ENCODE measurements at places on chromosomes 16 and 17. TPM values are rescaled to one million over a fixed set of nuclear protein-coding genes. Genes with fewer than 3 reads are reported as not detected.
A peak's percentile ranks its signal among the peaks of the same experiment; 100 is the strongest.

DNA sequence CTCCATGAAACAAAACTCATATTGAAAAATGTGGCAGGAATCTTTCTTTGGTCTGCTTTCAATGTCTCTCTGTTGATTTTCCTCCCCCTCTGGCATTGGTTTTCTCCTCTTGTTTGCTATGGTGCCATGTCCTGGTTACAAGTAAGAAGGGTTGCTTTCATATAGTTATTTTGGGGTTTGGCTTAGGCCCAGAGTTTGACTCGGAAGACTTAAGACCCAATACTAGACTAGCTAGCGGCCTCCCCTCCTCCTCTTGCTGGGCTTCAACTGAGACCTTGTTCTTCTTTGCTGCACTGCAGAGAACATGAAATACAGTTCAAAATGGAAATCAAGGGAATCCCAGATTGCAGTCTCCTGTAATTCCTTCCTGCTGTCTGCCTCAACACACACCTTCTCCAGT lies 30.0 kb upstream of the CLEC18A start:
- DNase-seq = no peak

GRCh38 chr16:66207139-66207882 lies 159.2 kb upstream of the CDH5 start:
- no peak for DNase-seq

DNA sequence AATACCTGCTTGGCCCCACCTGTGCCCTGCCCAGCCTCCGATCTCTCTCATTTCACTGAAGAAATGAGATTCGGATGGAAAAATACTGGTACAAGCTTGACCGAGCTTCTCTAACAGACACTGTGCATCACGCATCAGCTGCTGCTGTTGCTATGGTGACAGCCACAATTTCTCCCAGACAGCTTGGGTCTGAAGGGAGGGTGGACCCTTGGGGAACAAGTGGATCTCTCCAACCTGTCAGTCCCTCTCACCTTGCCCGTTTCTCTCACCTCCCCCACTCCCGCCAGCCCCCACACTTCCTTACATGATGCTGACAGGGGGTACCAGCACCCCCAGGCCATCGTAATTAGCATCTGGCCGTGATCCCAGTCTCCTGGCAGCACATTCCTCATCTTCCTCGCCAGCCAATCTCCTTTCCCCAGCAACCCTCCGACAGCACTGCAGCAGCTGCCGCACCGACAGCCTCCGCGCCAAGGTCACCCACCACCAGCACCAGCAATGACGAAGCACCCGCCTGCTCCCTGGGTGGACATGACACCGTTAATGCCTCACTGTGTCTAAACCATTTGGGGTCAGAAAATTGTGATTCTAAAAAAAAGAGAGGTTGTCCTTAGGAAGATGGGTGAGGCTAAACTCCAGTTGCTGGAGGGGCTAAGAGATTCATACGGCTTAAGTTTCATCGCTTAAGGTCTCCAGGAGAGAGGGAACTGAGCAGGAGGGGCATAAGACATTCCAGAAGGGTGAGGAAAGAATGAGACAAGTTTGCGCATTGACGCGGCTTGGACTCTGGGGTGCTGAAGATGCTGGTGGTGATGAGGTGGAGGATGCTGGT lies 58.6 kb upstream of the TNRC6A start:
- no peak for DNase-seq

DNA sequence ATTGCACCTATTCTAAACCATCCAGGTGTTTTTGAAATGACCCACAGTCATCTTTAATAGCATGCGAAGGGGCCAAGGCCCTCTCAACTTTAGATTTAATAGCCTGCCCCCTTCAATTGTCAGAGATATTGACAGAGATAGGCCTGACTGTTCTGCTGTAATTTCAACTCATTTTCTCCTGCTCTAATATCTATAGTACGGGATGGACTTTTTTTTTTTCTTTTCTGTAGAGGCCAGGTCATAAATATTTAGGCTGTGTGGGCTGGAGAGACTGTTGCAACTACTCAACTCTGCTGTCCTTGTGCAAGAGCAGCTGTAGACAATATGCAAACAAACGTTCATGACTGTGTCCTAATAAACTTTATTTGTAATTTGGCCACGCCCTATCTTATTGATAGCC lies 24.7 kb upstream of the KRT20 start:
- peak; percentile 63 for DNase-seq

DNA sequence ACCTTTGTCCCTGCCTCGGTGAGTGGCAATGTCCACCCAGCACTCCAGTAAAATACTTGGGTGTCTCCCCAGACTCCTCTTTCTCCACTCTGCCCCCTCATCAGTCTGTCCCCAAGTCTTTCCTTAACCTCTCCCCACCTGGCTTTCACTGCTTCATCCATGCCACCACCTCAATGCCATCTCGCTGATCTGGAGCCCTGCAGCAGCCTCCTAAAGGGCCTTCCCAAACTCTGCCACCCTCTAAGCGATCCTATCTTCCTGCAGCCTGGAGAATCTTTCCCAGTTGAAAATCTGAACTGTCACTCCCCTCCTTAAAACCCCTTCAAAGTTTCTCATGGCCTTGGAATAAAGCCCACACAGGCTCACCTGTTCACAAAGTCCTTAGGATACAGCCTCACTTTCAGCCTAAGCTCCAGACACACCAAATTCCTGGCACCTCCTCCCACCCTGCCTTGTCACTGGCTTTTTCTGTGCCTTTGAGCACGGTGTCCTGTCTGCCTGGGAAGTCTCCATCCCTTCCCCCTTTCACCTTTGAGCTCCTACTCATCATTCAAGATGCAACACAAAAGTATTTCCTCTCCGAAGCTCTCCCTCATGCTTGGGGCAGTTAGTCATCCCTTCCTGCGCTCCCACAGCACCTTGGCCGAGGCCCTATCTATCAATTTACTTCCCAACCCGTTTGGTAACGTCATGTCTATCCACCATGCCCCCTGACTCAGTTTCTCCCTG lies 2.8 kb downstream of the WNK4 start:
- DNase-seq = no peak

- DNase-seq = no peak
Measured at GRCh38 chr16:71672803-71673581, 47.0 kb downstream of the MARVELD3 start.

- no peak for DNase-seq
Measured at GRCh38 chr16:73505577-73505976, 457.6 kb upstream of the ZFHX3 start.

ANKFN1 gene
- total RNA-seq = not detected

KIF18B gene
- total RNA-seq = 14.5 TPM

CCDC144A gene
- total RNA-seq = not detected

DNA sequence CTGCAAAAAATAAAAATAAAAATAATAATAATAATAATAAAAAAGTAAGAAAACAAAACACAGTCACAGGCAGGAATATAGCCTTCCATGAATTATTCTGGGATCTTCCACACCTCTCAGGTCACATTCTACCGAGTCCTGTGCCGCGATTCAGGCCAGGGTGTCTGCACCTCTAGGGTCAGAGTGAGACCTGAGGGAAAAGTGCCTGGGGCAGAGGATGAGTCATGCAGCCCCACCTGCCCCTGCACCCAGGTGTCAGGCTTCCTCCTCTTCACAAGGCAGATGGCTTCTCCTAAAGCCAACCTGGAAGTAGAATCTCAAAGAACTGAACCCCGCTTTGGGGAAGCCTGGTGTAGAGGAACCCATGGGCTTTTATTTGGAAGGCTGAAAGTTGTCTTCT lies 283.7 kb downstream of the CPPED1 start:
- no peak for DNase-seq

GRCh38 chr16:87538594-87538993 lies 45.8 kb upstream of the ZCCHC14 start:
- no peak for DNase-seq

SLC2A4 gene
- total RNA-seq = 5.8 TPM

KRTAP9-4 gene
- not detected for total RNA-seq

DNA sequence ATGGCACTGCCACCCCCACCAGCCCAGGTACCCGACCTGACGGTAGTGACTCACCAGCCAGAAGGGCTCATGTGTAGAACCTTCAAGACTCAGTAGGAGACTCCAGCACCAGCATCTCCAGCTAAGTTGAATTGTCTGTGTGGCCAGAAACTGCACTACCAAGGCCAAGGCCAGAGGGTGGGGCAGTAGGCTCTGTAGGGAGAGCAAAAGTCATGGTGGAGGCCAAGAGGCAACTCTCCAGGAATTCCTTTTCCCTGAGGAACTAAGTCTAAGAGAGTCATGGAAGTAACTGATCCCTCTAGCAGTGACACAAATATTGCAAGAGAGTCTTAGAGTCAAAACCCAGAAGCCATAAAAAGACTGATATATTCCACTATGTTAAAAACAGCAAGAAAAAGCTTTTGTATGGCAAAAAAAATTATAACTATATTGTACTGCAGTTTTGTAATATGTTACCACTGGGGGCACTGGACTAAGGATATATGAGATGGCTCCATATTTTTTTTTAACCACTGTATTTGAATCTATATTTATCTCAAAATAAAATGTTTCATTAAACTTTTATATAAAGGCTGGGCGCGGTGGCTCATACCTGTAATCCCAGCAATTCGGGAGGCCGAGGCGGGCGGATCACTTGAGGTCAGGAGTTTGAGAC lies 30.2 kb upstream of the GUCY2D start:
- DNase-seq = no peak

GRB7 gene
- 41.7 TPM for total RNA-seq

SSTR5 gene
- 0.14 TPM for total RNA-seq

- no peak for DNase-seq
Measured at GRCh38 chr17:34114174-34114573, 140.9 kb upstream of the CCL2 start.

DNA sequence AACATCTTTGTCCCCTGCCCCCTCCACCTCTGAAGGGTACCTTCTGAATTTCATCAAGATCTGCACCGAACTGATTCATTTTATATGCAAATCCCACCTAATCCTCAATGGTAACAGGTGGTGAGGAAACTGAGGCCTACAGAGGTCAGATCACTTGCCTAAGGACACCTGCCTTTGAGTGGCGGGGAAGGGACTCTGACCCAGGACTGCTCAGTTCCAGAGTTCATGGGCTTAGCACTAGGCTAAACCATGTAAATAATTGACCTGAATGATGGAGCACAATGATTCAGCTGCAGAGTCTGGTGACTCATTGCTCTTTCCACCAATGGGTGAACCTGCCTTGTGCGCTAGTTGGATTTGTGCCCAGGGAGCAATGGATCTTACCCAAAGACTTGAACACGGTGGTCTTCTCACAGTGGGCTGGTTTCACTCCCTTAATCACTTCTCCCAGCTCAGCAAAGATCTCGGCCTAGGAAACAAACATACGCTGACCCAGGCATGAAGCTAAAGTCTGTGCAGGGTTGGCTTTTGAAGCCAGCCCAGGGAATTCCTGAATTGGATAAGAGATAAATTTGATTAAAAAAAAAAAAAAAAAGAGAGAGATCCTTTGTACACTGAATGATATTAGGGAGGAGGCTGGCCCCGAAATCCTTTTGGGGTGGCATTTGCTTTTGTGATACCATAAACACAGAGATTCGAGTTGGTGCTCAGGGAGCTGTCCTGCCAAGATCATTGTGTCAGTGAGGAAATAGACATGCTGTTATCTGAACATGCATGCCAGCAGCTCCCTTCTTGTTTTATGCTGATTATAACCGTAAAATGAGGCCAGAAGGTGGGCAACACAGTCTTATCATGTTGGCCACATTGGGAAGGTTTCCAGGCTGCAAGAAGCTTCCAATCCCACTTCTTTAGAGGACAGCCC lies 17.0 kb downstream of the CRYM start:
- peak; percentile 99 for DNase-seq

CD300LG gene
- not detected for total RNA-seq

DNA sequence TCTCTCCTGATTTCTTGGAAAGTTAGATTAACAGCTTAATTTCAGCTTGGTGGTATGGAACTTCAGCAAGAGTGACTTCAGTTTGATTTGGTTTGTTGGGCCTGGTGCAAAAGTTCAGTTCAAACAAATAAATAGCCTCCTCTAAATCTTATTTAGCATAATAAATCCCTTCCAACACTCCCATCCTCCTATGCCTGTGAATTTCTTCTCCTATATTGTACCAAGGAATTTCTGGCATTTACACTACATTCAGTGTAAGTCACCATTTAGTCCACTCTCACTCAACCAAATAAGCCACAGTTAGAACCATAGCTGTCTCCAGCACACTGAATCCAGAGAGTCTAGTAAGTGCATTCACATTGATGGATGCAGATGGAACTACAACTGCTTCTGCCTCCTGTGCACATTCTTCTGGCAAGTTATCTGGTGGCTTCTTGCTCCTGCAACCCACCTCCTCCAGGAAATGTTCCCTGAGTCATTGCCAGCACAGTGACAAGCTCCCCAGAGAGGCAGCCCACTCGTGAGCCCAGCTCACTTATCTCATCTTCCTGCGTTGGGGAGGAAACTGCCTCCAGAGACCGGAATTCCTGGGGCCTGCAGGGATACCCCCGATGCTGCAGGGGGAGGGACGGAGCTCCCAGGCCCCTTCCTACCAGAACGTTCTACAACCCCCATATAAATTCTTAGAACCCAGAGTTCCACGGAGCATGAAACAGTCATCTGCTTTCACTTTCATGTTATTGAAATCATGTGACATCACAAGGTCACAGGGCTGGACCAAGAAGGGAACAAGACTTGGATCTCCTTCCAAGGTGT lies 318.3 kb downstream of the PHKB start:
- DNase-seq = no peak

GRCh38 chr16:23392223-23392600 lies 60.8 kb downstream of the COG7 start:
- no peak for DNase-seq

Data from HepG2 (cell line).